ENCODE measurements at places on chromosomes 5 and 9.

GRCh38 chr5:132181011-132181629 lies 46.5 kb downstream of the P4HA2 start:
- DNase-seq = no peak

DNA sequence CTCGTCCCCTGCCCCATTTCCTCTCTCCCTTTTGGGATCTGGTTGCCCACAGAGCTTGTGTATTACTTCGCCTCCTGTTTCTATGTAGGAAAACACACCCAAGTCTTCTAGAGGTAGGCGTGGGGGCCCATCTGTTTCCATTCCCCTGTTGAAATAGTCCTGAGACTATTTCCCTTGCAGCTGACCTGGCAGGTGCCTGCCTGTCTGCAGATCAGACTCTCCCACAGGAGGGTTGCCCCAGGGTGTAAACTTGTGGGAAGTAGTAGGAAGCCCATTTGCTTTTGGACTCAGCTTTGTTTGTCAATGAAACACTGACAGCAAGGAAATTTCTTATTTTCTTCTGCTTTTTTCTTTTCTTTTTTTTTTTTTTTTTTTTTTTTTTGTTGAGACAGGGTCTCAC lies 16.3 kb upstream of the GARNL3 start:
- no peak for DNase-seq

DNA sequence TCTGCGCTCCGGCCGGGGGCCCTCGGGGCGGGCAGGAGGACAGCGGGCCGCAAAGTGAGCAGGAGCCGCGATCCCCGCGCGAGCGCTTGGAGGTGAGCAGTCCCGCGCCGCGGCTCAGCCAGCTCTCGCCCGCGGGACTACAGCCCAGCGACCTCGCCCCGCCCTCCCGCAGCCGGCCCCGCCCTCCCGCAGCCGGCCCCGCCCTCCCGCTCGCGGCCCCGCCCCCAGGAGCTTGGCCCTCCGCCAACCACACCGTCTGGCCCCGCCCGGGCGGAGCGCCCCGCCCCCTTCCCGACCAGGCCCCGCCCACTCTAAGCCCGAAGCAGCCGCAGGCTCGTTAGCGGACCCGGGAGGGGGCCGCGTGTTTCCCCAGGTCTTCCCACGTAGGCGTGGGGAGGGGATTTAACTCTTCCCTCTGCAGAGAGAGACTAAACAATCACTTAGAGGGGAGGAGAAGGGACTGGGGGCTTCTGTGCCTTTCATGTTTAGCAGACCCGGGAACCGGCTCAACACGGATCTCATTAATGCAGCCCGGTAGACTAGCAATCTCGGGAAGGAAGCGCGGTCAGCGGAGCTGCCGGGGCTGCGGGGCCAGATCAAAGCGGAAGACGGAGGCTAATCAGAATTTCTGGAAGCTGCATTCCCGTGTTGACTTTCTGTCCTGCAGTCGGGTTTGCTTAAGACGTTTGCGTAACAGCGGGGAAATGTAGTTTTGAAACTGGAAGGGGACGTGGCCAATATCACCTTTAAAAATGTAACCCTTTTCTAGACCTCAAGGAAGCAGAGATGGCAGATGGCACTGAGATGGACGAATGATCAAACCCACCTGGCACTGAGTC lies at the start of gene MYO10:
Gene MYO10 (minus strand): TSS at position 139 of the 839 bp plus-strand sequence. CDS start 480 bp downstream, outside the sequence.
- DNase-seq = peak; percentile 82

GRCh38 chr5:2259494-2260107 lies 376.9 kb upstream of the IRX4 start:
- DNase-seq = no peak

- no peak for DNase-seq
These were observed 9.7 kb upstream of the RIOK2 start for GRCh38 chr5:97192580-97193354.

DNA sequence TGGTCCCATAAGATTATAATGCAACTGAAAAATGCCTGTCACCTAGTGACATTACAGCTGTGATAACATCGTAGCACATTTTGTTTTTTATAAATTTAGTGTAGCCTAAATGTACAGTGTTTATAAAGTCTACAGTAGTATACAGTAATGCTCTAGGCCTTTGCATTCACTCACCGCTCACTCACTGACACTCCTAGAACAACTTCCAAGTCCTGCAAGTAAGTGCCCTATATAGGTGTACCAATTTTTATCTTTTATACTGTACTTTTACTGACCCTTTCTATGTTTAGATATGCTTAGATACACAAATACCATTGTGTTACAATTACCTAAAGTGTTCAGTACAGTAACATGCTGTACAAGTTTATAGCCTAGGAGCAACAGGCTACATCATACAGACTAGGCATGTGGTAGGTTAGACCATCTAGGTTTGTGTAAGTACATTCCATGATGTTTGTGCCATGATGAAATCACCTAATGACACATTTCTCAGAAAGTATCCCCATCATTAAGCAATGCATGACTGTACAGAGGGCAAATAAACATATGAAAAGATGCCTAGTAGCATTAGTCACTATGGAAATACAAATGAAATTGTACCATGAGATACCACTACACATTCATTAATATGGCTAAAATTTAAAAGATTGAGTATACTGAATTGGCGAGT lies 127.6 kb downstream of the TRPM6 start:
- DNase-seq = peak; percentile 97

GRCh38 chr5:36701085-36701698 lies 94.8 kb downstream of the SLC1A3 start:
- no peak for DNase-seq

DNA sequence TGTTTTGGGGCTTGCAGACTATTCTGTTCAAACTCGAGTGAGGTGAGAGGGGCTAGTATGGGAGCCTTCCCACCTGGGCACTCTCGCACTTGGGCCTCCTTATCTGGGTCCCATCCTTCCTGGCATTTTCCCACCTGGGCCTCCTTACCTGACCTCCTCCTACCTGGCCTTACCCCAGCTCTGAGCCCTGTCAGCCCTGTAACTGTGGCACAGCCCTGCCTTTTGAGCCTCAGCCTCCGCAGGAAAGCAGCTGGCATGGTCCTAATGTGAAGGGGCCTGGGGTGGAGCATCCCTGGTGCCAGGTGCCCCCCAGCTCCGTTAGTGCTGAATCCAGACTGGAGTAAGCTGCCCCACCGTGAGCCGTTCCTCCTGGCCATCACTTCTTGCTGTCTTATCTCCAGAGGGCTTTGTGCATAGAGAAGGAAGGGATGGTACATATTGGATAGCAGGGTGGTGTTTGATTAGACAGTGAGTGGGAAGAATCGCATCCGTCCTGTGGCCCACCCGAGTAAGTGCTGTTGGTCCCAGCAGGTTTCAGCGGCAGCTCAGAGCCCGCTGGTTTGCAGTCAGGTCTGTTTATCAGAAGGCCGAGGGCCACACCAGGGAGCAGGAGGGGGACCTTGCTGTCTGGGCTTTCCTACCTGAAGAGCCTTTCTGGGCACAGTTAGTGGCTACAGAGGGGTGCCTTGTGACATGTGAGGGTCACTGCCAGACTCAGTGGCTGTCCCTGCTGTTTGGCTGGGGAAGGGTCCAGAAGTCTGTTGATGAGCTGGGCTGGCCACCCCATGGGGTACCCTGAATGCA lies 76.5 kb downstream of the WNK2 start:
- no peak for DNase-seq

DNA sequence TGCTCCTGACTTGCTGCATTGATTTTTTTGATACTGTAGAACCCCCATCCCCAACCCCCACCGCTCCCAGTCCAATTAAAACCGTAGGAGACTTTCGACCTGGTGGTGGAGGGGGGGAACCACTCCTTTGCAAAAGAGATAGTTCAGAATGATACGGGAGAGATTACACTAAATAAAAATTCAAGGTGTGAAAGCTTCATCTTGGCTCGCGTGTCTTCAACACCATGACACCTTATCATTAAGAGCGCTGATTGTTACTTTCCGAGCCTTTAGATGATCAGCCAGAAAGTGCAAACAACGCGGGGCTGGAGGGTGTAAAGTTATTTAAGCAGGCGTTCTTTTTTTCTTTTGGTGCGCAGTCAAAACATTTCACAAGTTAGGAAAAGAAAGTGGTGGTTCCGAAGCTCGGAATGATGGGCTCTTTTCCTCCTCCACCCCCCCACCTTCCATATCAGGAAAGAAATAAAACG lies 1.3 kb upstream of the ZNF462 start:
- no peak for DNase-seq

DNA sequence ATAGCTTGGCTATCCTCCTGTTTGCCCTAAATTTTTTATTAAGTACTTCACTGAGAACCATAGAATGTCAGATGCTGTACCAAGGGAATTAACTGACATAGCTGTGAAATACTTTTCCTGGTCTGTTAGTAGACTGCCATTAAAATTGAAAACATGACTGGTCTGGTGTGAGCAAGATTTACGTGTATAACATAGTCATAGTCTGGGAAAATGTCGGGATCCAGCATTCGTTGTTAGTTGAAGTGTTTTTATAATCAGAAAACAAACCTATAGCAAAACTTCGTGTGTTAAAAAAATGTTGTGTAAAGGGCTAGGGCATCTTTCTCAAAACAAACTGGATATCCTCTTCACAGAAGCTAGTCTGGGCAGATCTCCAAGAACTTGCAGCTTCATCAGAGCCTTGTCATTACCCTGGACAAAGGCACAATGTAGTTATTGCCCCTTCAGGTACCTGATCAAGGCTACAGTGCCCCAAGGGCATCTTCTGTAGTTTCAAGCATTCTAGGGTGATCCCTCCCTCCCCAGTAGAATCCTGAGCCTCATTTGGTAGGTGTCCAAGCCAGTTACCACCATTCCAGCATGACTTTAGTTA lies 454.2 kb upstream of the SGCD start:
- DNase-seq = no peak

DNA sequence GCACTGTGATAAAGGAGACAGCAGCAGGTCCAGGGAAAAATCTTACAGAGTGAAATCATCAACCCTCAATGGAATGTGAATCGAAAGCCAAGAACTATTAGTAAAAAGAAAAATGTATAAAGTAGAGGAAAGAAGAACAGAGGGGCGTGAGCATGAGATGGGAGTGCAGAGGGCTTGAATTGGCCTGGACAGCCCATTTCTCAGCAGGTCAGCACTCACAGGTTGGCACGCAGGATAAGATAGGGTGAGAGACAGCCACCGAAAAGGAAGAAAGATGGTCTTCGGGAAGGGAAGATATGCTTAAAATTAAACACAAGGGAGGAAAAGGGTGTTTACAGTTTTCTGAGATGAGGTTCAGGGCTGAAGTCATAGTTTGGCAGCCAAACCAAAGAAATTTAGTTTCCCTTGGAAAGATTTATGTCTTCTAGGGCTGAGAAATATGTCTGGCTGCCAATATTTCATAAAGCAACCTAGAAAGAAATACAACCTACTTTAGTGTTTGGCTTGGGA lies 524.7 kb downstream of the SPATA31D1 start:
- no peak for DNase-seq

- no peak for DNase-seq
These were observed 329.2 kb upstream of the CCNH start for GRCh38 chr5:87741881-87742280.

- peak; percentile 79 for DNase-seq
These were observed 57.2 kb upstream of the RIC1 start for GRCh38 chr9:5571629-5572232.

DNA sequence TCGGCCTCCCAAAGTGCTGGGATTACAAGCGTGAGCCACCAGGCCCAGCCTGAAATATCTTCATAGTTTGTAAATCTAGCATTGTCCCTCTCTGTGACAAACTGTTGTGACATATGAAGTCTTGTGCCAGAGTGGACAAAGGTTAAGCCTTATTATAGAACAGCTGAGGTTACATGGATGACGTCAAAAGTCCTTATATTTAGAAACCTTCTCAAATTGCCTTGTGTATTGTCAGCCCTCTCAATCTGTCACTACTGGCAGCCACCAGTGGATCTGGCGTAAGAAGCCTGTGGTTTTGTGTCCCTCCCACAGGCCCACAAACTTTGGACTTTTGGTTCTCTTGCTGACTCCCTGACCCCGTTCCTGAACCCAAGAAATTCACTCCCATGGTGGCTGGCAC lies 79.4 kb upstream of the CCDC112 start:
- peak; percentile 31 for DNase-seq

DNA sequence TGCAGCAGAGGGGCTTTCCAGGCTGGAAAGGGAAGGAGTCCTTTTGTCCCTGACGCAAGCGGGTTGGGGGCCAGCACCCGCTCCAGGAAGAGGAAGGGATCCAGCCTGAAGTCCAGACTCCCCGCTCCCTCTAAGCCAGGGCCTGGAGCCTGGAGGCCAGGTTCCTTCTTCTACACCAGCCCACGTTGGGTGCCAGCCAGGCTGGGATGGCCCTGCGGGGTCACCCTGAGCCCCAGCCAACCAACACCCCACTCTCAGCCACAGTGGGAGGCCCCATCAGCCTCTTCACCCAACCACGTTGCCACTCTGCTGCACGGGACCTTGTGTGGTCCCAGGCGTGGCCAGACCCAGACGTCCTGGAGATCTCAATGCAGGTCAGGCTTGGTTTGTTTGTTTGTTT lies 970 bp upstream of the FUT7 start:
- DNase-seq = no peak

DNA sequence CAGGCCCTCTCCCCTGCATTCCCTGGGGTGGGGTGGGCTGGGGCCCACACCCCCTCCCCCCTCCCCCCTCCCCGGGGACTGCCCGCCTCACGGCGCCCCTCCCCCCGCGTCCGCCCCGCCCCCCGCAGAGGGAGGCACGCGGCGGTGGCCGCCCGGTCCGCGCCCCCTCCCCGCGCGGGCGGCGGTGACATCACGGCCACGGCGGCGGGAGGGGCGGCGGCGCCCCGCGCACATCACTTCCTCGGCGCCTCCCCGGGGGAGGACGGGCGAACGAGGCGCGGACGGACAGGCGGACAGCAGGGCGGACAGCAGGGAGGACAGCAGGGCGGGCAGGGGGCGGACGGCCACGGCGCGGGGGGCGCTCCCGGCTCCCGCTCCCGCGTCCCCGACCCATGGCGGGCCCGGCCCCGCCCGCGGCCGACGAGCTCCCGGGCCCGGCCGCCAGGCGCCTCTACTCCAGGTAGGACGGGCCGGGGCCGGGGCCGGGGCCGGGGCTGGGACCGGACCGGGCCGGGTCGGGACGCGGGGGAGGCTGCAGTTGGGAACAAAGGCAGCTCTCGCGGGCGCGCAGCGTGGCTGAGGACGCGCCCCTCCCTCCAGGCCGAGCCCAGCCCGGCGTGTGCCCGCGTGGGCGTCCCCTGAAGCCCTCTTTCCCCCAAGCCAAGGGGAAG lies at the start of gene GPSM1:
Gene GPSM1 (plus strand): TSS at position 236 of the 671 bp plus-strand sequence. CDS start 157 bp downstream, at position 393.
- DNase-seq = peak; percentile 43

DNA sequence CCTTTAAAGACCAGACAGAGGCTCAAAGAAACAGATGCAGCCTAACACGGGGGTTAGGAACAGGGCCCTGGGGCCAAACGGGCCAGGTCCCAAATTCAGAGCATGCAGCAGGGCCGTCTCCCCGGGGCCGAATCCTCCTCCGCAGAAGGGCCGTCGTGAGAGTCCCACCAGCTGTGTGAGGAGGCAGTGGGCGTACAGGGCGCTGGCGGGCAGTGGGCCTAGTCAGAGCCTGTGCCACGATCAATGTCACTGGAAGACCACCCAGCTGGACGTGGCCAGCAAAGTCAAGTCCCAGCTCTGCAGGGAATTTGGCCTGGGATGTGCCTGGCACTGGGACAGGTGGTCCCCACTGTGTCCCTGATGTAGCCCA lies 15.8 kb upstream of the FCN2 start:
- no peak for DNase-seq

DNA sequence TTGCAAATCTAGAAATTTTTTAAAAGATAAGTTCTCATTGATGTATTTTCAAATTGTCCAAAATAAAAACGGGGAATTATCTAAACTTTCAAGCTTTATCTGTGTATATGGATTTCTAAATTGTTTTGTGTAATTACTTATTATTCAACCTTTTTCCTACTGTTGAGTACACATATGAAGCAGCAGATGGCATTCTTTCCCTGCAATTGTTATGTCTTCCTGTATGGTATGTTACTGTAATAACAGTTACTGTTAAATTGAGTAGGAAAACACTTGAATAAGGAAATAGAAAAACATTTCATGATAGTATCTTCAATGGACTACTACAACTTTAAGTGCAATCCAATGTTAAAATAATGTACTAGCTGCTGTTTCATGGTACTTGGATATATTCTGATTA lies 124.8 kb downstream of the RANBP17 start:
- peak; percentile 29 for DNase-seq
